ENCODE measurements at places on chromosomes 12 and 14.

GRCh38 chr12:67986632-67987031 lies 2.6 kb upstream of the IFNG-AS1 start:
- no peak for DNase-seq
- no peak overlapping the region for H3K4me3 ChIP-seq
- H3K27ac ChIP-seq = no peak overlapping the region
- peaks cover 1% of the 10 kb centered on the region for H3K36me3 ChIP-seq
- no peaks in the 10 kb centered on the region for H3K27me3 ChIP-seq

DNA sequence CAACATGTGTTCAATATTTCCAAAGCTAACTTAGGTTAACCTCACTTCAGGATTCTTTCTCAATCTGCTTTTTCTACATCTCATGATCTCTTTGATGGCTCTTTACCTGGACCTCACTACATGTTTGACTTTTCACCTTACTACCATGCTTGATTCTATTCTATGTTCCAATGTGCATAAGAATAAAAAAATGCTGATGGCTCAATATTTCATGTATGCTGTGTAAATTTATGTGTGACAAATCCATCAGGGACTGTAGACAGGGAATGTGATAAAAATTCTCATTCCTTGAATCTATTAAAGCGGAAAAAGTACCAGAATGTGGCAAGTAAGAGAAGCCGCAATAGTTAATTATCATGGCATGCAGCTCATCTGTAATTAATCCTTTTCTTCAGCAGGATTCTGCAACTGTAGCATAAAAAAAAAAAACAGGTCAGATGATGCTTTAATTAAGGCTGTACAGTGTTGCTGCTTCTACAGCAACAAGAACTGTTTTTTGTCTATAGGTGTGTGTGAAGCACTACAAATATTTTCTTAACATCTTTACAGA lies 276.9 kb upstream of the PRKD1 start:
- no peaks in the 10 kb centered on the region for H3K36me3 ChIP-seq
- H3K27me3 ChIP-seq = no peaks in the 10 kb centered on the region
- no peaks in the 10 kb centered on the region for H3K4me1 ChIP-seq
- H3K27ac ChIP-seq = no peak overlapping the region
- H3K4me3 ChIP-seq = no peak overlapping the region
- no peak for DNase-seq

- no peaks in the 10 kb centered on the region for H3K36me3 ChIP-seq
- no peaks in the 10 kb centered on the region for H3K4me1 ChIP-seq
- DNase-seq = no peak
Observed at GRCh38 chr12:16121953-16122352, 155.5 kb downstream of the SLC15A5 start.

DNA sequence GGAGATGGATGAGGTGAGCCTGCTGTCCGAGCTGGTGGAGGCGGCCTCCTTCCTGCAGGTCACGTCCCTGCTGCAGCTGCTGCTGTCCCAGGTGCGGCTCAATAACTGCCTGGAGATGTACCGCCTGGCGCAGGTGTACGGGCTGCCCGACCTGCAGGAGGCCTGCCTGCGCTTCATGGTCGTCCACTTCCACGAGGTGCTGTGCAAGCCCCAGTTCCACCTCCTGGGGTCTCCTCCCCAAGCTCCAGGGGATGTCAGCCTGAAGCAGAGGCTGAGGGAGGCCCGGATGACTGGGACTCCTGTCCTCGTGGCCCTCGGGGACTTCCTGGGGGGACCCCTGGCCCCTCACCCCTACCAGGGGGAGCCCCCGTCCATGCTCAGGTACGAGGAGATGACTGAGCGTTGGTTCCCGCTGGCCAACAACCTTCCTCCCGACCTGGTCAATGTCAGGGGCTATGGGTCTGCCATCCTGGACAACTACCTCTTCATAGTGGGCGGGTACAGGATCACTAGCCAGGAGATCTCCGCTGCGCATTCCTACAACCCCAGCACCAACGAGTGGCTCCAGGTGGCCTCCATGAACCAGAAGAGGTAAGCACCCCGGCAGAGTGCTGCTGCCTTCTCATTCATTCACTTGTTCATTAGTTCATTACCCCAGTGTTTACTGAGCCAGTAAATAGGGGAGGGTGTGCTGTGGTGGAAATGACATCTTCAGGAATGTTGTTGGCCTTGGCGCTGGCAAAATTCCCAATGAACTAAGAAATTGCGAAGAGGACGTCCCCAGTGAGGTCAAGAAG lies 774 bp upstream of the MANSC4 start:
- H3K36me3 ChIP-seq = peaks cover 24% of the 10 kb centered on the region
- H3K4me3 ChIP-seq = peak overlapping the region; percentile 80
- peaks cover 18% of the 10 kb centered on the region for H3K27me3 ChIP-seq

DNA sequence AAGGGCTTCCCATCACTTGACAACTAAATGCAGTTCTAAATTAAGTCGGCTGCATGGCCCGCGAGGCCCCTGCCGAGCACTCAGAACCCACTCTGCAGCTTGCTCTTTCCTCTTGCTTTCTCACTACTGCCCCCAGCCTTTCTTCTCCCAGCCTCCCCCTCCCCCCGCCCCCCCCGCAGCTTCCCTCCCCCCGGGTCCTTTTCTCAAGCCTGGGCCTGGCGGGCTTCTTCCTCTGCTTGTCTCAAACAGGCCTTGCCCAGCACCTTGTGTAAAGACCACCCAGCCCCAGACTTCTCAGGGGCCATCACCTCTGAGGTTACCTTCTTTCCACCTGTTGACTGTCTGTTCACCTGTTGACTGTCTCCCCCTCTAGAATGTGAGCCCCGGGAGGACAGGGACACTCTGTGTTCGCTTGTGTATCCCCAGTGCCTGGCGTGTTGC lies 1.1 kb downstream of the CYP46A1 start:
- DNase-seq = peak; percentile 38
- H3K4me3 ChIP-seq = no peak overlapping the region
- H3K27me3 ChIP-seq = peaks cover 34% of the 10 kb centered on the region
- no peak overlapping the region for H3K27ac ChIP-seq

GRCh38 chr14:70810621-70811020 lies 1.3 kb upstream of the MAP3K9 start:
- DNase-seq = no peak
- H3K36me3 ChIP-seq = peaks cover 2% of the 10 kb centered on the region
- no peaks in the 10 kb centered on the region for H3K27me3 ChIP-seq
- H3K27ac ChIP-seq = no peak overlapping the region
- H3K4me3 ChIP-seq = no peak overlapping the region

DNA sequence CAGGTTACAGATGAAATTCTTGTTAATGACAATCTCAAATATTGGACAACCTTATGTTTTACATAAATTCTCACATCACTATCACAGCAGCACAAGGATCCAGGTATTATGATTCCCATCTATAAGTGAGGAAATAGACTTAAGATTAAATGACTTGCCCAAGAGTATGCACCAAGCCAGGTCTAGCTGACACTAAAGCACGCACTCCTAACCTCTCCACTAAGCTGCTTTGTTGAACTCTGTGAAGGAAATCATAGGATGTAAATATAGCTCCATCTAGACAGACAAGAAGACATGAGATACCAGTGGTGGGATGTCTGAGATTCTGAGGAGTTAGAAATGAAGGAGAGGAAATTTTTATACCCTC lies 87.9 kb downstream of the PHLDA1 start:
- H3K4me3 ChIP-seq = peak overlapping the region; percentile 43
- peaks cover 13% of the 10 kb centered on the region for H3K36me3 ChIP-seq
- peaks cover 40% of the 10 kb centered on the region for H3K4me1 ChIP-seq
- H3K27me3 ChIP-seq = no peaks in the 10 kb centered on the region

GRCh38 chr14:50232276-50232642 lies 881 bp upstream of the SOS2 start:
- H3K36me3 ChIP-seq = peaks cover 26% of the 10 kb centered on the region
- peaks cover 40% of the 10 kb centered on the region for H3K4me1 ChIP-seq
- H3K27ac ChIP-seq = peak overlapping the region; percentile 70
- DNase-seq = no peak
- peaks cover 16% of the 10 kb centered on the region for H3K27me3 ChIP-seq
- H3K4me3 ChIP-seq = peak overlapping the region; percentile 69

DNA sequence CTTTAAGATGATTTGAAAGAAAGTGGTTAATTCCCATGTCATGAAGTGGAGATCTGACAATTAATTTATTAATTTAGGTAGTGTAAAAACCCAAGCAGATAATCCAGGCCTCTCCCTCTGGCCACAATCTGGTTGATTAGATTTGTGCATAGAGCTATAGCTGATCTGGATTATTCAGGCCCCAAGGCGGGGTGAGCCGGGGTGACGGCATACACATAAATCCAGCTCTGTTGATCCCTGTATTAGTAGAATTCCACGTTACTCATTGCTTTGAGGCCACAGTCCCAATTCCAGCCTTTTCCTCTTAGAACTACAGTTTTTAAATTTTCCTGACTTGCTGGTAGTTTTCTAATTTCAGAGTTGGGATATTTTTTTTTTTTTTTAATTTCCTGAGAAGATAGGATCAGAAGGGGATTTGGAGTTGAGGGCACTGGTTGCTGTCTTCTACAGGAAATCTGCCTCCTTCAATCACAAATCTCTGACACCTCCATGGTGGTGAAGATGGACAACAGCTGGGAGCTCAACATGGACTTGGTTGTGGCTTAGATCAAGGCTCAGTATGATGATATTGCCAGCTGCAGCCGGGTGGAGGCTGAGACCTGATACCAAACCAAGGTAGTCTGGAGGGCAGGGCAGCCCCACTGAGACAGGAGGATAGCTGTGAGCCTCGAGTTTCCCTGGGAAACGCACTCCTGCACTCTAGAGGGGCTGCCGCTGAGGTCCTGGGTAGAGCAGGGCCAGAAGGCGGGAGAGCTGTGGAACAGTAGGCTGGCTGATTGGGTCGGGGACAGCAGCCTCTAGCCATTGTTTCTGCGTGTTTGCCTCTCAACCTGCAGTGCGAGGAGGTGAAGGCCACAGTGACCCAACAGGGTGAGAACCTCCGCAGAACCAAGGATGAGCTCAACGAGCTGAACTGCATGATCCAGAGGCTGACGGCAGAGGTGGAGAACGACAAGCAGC lies 19.4 kb downstream of the KRT85 start:
- no peak overlapping the region for H3K27ac ChIP-seq
- no peak overlapping the region for H3K4me3 ChIP-seq
- H3K4me1 ChIP-seq = peaks cover 20% of the 10 kb centered on the region
- peaks cover 43% of the 10 kb centered on the region for H3K27me3 ChIP-seq

DNA sequence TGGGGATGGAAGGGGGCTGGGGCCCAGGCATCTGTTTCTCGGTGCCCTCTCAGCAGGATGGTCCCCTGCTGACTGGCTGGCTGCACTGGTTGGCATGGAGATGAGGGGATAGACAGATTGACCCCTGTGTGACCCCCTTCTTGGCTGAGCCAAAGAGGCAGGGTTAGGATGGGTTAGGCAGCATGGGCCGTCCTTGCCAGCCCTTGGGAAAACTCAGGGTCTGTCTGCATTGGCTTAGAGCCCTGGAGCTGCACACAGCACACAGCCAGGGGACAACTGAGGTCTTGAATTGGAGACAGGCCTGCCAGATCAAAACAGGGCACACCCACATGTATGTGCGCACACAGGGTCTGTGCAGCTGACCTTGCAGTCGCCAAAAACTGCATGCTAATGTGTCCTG lies 11.2 kb upstream of the LRP1-AS start:
- no peaks in the 10 kb centered on the region for H3K36me3 ChIP-seq
- H3K4me3 ChIP-seq = no peak overlapping the region
- H3K27ac ChIP-seq = no peak overlapping the region
- DNase-seq = no peak
- H3K4me1 ChIP-seq = peaks cover 7% of the 10 kb centered on the region

- H3K4me1 ChIP-seq = no peaks in the 10 kb centered on the region
- no peaks in the 10 kb centered on the region for H3K36me3 ChIP-seq
- H3K27ac ChIP-seq = no peak overlapping the region
- no peaks in the 10 kb centered on the region for H3K27me3 ChIP-seq
- DNase-seq = no peak
Observed at GRCh38 chr12:99343960-99344359, 303.6 kb upstream of the GARIN6 start.

DNA sequence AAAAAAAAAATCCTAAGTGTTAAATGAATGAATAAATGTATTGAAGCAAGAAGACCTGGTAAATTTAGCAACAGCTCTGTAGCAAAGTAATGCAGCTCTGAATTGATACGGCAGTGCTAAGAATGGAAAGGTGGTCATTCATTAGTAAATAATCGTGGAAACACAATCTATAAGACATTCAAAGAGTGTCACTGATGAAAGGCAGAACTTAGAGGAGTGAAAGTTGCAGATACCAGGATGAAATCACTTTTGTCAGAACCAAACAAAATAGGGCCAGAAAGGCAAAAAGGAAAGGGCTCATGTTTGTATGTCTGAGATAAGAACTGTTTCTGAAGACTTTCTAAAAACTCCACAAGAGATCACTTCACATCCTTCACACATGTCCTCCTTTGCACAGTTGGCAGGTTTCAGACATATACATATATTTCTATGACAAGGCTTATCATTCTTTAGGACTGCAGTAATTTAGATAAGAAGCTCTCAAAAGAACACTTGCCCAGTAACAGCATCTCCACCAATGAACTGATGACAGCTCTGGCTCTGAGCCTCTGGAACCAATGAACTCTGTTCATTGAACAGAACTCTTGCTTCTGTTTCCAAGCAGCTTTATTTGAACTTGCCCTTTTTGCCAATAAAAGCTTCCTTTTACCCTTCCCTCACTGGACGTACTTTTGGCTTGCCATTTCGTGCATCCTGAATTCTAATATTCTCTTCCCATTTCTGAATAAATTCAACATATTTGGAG lies 4.2 kb upstream of the LRR1 start:
- no peak overlapping the region for H3K4me3 ChIP-seq
- H3K27me3 ChIP-seq = no peaks in the 10 kb centered on the region
- no peaks in the 10 kb centered on the region for H3K36me3 ChIP-seq
- H3K27ac ChIP-seq = no peak overlapping the region
- no peak for DNase-seq

- DNase-seq = no peak
- H3K27ac ChIP-seq = no peak overlapping the region
- H3K4me3 ChIP-seq = no peak overlapping the region
- no peaks in the 10 kb centered on the region for H3K27me3 ChIP-seq
Observed at GRCh38 chr12:126944684-126945083, 1322.3 kb upstream of the TMEM132C start.

- H3K27ac ChIP-seq = no peak overlapping the region
- peaks cover 1% of the 10 kb centered on the region for H3K36me3 ChIP-seq
- no peak overlapping the region for H3K4me3 ChIP-seq
- H3K4me1 ChIP-seq = no peaks in the 10 kb centered on the region
- no peak for DNase-seq
Observed at GRCh38 chr14:82879949-82880535, 1346.4 kb upstream of the SEL1L start.

DNA sequence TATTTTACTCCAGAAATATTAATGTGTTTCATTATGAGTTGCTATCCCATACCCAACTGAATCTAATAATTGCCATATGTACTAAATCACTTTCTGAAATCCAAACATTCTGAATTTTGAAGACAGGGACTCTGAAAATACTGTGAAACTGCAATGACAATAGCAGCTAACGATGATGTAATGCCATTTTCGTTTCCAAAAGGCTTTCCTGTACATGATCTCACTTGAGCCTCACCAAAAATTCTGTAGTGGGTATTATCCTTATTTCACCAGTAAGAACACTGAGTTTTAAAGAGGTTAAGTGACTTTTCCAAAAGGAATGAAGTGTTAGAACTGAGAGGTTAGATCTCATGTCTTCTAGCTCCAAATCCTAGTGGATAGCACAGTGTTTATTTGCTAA lies 133.3 kb downstream of the FLRT2 start:
- H3K27me3 ChIP-seq = no peaks in the 10 kb centered on the region
- H3K36me3 ChIP-seq = no peaks in the 10 kb centered on the region

GRCh38 chr14:71592361-71592760 lies 339.9 kb upstream of the RGS6 start:
- DNase-seq = no peak
- H3K27me3 ChIP-seq = no peaks in the 10 kb centered on the region
- H3K27ac ChIP-seq = peak overlapping the region; percentile 76
- H3K4me3 ChIP-seq = peak overlapping the region; percentile 15
- peaks cover 63% of the 10 kb centered on the region for H3K4me1 ChIP-seq
- peaks cover 16% of the 10 kb centered on the region for H3K36me3 ChIP-seq

GRCh38 chr14:89164168-89165073 lies 252.6 kb downstream of the FOXN3 start:
- no peak overlapping the region for H3K27ac ChIP-seq
- H3K27me3 ChIP-seq = no peaks in the 10 kb centered on the region
- DNase-seq = no peak
- peak overlapping the region; percentile 28 for H3K4me3 ChIP-seq
- peaks cover 22% of the 10 kb centered on the region for H3K36me3 ChIP-seq

All from activated CD8-positive, alpha-beta memory T cell treated with anti-CD3 and anti-CD28 coated beads, Interleukin-2, amount 10 ng/mL, durations not matched to agents 7 days and 5 days (primary cell).